ENCODE measurements at places on chromosomes 4 and X.

DNA sequence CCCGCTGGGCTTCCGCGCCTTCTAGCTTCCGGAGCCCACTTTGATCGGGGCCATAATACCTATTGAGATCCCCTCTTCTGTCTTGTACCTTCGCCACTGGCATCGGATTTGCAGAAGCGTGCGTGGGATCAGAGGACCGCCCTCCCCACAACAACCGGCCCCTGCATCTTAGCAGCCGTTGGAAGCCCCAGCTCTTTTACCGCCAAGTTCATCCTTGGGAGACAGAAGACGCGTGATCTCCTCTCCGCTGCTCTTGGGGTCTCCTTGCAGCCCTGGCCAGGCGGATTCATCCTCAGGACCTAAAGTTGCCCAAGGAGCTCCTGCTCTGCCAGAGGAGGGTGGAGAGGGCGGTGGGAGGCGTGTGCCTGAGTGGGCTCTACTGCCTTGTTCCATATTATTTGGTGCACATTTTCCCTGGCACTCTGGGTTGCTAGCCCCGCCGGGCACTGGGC lies 1.6 kb downstream of the SLIT2 start:
- no peak for DNase-seq

DNA sequence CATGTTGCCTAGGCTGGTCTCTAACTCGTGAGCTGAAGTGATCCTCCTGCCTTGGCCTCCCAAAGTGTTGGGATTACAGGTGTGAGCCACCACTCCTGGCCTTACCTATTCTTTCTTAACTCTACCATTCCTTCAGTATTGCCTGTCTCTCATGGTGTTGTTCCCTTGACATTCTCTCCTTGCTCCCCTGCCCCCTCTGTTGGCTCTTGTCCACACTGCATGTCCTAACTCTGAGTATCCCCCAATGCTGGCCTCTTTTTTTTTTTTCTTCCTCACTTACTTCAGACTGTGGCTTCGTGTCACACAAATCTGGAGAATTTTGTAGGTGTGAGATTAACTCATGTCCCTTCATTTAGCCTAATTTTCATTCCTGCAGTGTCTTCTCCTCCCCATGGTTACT lies 22.9 kb upstream of the FRMPD4 start:
- DNase-seq = no peak

GRCh38 chr4:124833831-124834505 lies 121.4 kb upstream of the ANKRD50 start:
- DNase-seq = no peak

DNA sequence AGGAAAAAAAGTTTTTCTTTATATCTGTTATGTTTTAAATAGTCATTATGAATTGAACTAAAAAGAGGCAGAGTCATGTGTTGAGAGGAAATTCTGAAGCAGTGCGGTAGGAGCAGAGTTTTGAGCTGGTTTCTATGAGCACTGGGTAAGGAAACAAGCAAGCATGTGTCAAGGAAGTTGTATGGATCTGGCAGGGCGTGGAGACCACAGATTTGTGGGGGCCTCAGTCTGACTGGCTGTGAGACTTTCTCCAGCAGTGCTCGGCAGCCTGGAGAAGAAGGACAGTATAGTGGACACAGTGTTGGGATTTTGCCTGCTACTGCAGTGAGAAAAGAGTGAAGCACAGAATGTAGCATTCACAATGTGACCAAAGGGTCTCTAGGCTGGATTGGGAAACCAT lies 399.1 kb downstream of the INPP4B start:
- no peak for DNase-seq

DNA sequence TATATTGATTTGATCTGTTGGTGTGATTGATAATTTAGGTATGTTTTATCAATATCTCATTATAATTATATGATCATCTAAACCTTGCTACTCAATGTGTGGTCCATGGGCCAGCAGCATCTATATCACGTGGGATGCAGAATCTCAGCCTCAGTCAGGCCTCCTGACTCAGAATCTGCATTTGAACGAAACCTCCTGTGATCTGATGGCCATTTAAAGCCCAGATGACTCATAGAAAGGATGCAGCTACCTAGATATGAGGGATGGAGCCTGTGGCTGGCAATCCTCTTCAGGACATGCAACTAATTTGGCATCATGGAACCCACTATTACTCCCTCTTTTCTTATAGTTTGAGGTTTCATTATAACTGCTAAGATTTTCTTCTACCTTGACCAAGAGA lies 11.3 kb upstream of the CHRNA9 start:
- DNase-seq = no peak

- DNase-seq = no peak
These were observed 25.2 kb upstream of the FGFR3 start for GRCh38 chr4:1767770-1768366.

- DNase-seq = no peak
These were observed 204.1 kb downstream of the LDB2 start for GRCh38 chr4:16694173-16694883.

- no peak for DNase-seq
These were observed 147.3 kb downstream of the CORIN start for GRCh38 chr4:47690611-47691010.

GRCh38 chr4:53120778-53121177 lies 245.1 kb downstream of the SCFD2 start:
- DNase-seq = no peak

GRCh38 chr4:169485791-169486742 lies 126.3 kb downstream of the NEK1 start:
- DNase-seq = peak; percentile 30

GRCh38 chr4:19936476-19936875 lies 315.2 kb upstream of the SLIT2 start:
- no peak for DNase-seq

GRCh38 chrX:38799995-38800580 lies 1.2 kb upstream of the MID1IP1 start:
- no peak for DNase-seq

GRCh38 chr4:171601091-171601490 lies 212.1 kb upstream of the GALNTL6 start:
- DNase-seq = no peak

DNA sequence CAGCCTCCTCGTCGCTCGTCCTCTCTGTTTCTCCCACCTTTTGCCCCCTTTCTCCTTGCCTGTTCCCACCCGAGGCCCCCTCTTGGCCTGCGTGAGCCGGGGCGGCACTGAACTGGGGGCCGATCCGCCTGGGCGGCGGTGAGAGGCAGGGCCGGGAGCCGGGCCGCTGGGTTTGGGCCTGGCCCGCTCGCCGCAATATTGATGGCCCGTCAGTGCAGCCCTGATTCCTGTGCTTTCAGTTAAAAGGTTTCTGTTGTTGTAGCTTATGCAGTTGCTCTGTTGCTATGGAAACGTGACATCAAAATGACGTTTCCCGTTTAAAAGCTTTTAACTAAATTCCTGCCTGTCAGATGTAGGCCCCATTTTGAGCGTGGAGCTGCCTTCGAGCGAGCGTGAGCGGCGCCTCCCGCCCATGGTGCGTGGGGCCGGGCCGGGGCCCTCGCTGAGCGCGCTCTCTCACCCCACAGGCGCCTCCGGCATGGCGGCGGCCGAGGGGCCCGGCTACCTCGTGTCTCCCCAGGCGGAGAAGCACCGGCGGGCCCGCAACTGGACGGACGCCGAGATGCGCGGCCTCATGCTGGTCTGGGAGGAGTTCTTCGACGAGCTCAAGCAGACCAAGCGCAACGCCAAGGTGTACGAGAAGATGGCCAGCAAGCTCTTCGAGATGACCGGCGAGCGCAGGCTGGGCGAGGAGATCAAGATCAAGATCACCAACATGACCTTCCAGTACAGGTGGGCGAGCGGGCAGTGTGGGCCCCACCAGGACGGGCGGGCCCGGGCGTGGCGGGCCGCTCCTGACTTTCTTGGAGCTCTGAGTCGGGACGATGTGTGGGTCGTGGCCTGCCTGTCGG lies at the start of gene MSANTD1:
MSANTD1 (plus strand) TSS at position 349 of the 851 bp plus-strand sequence; CDS start at position 413, 64 bp downstream.
- DNase-seq = no peak
